ENCODE measurements at places on chromosomes 13 and 19. TPM values are rescaled to one million over a fixed set of nuclear protein-coding genes. Genes with fewer than 3 reads are reported as not detected.

LGALS7B gene
- total RNA-seq: not detected

COL4A2 gene
- total RNA-seq: 419 TPM

ANKLE1 gene
- total RNA-seq: 3.0 TPM

FGF22 gene
- total RNA-seq: 2.1 TPM

RDH8 gene
- total RNA-seq: not detected

CCDC194 gene
- not detected for total RNA-seq

AP1M2 gene
- not detected for total RNA-seq

IZUMO2 gene
- not detected for total RNA-seq

PGLYRP2 gene
- total RNA-seq: not detected

ZNF90 gene
- 1.4 TPM for total RNA-seq

DNA sequence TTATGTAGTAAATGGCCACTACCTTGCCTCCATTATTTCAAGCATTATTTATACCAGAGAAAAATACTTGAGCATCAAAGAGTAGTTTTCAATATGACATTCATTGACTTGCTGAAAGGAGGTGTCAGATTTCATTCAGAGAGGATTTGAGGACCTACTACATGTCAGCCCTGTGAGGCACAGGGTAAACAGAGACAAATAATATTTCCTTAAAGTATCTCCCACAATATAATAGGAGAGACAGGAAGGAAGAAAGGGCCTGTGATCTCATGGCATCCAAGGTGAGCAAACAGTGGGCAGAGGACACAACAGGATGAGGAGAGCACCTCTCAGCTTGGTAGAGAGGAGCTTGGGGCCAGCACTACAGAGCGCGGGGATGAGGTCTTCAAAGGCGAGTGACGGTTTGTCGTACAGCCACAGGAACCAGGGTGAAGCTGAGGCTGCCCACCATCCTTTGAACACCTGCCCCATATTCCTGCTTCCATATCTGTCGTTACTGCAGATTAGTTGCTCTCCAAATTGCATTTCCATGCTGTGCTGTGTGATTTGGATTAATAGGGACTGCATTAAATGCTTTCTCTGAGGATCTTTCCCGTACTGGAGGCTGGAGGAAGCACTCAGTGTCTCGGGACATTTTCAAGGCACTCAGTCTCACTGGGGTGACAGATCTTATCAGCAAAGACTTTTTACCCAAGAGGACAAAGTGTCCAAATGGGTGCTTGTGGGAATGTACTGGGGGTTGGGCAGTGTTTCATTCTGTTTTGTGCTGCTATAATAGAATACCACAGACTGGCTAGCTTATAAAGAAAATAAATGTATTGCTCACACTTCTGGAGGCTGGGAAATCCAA lies 59.2 kb downstream of the GJA3 start:
- no peak for DNase-seq
- H3K4me3 ChIP-seq: no peak overlapping the region
- H3K27ac ChIP-seq: no peak overlapping the region
- no peaks in the 10 kb centered on the region for H3K36me3 ChIP-seq
- H3K27me3 ChIP-seq: no peaks in the 10 kb centered on the region

- H3K27ac ChIP-seq: no peak overlapping the region
- no peak overlapping the region for H3K4me3 ChIP-seq
- DNase-seq: peak; percentile 86
- no peaks in the 10 kb centered on the region for H3K27me3 ChIP-seq
- no peaks in the 10 kb centered on the region for H3K36me3 ChIP-seq
- H3K4me1 ChIP-seq: no peaks in the 10 kb centered on the region
Measured at GRCh38 chr13:43180837-43181236, 157.5 kb downstream of the DNAJC15 start.

GRCh38 chr13:62305756-62306155 lies 890.1 kb upstream of the PCDH20 start:
- H3K4me3 ChIP-seq: no peak overlapping the region
- no peaks in the 10 kb centered on the region for H3K27me3 ChIP-seq
- H3K4me1 ChIP-seq: no peaks in the 10 kb centered on the region
- H3K27ac ChIP-seq: no peak overlapping the region
- H3K36me3 ChIP-seq: no peaks in the 10 kb centered on the region

GRCh38 chr19:40590464-40591265 lies 10.5 kb upstream of the LTBP4 start:
- H3K36me3 ChIP-seq: peaks cover 31% of the 10 kb centered on the region
- no peaks in the 10 kb centered on the region for H3K27me3 ChIP-seq
- H3K4me1 ChIP-seq: no peaks in the 10 kb centered on the region
- H3K27ac ChIP-seq: no peak overlapping the region
- H3K4me3 ChIP-seq: no peak overlapping the region

GRCh38 chr19:21202865-21203494 lies 61.1 kb downstream of the ZNF431 start:
- no peak overlapping the region for H3K4me3 ChIP-seq
- H3K27ac ChIP-seq: no peak overlapping the region
- H3K4me1 ChIP-seq: no peaks in the 10 kb centered on the region
- DNase-seq: no peak

GRCh38 chr19:39754544-39754943 lies 16.7 kb upstream of the CLC start:
- H3K4me3 ChIP-seq: no peak overlapping the region
- no peaks in the 10 kb centered on the region for H3K36me3 ChIP-seq
- no peak for DNase-seq
- H3K27ac ChIP-seq: no peak overlapping the region
- no peaks in the 10 kb centered on the region for H3K27me3 ChIP-seq

GRCh38 chr13:111422348-111422747 lies 101.9 kb downstream of the TEX29 start:
- DNase-seq: no peak
- no peak overlapping the region for H3K4me3 ChIP-seq
- no peaks in the 10 kb centered on the region for H3K36me3 ChIP-seq
- no peak overlapping the region for H3K27ac ChIP-seq
- peaks cover 29% of the 10 kb centered on the region for H3K27me3 ChIP-seq
- H3K4me1 ChIP-seq: no peaks in the 10 kb centered on the region

DNA sequence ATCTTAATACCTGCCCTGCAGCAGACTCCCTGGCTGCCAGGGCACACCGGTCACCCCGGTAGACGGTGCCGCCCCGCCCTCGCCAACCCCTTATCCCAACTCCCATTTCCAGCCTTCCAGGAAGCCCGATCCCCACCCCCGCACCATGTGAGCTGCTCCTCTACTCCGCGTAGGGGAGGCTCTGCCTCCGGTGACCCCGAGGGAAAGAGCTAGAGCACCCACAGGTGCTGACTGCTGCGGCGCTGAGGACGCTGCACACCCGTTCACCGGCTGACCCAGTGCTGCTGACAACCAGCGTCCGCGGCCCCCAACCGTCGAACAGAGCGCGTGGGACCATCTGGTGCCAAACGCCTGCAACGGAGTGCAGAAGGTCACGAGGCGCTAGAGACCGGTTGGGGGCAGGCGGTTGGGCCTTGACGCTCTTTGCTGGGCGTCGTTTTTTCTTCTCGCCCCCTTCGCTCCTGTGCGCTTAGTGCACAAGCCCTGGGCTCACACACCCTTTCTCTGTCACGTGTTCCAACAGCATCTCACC lies 59.6 kb upstream of the ZNF599 start:
- H3K4me3 ChIP-seq: no peak overlapping the region
- peaks cover 1% of the 10 kb centered on the region for H3K4me1 ChIP-seq
- no peak overlapping the region for H3K27ac ChIP-seq

DNA sequence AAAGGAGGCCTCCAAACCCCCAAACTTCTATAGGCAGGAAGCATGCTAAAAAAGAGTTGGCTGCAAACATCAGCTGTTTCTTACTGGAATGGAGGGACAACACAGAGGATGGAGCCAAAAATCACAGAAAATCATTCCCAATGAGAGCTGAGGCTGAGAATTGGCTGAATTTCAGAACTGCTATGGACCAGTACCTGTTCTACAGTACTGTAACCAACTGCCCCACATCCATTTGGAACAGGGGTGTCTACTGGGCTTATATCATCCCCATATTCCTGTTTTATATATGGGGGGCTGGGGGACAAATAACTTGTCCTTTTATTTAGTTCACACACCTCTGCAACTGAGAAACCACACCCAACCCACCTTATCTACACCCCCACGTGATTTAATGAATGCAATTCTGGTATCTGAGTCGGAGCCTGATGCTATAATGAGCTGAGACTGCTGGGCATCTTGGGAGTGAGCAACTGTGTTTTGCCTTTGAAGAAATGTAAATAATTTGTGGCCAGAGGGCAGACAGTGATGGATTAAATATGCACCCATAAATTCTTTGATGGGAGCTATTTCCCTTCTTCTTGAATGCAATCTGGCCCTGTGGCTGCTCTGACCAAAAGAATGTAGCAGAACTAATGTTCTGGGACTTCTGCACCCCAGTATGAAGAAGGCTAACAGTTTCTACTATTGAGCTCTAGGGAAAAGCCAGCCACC lies 82.6 kb downstream of the TBC1D4 start:
- peaks cover 18% of the 10 kb centered on the region for H3K4me1 ChIP-seq
- H3K4me3 ChIP-seq: no peak overlapping the region
- no peak for DNase-seq
- no peak overlapping the region for H3K27ac ChIP-seq
- H3K27me3 ChIP-seq: no peaks in the 10 kb centered on the region
- no peaks in the 10 kb centered on the region for H3K36me3 ChIP-seq

- H3K36me3 ChIP-seq: no peaks in the 10 kb centered on the region
- H3K4me3 ChIP-seq: no peak overlapping the region
- no peaks in the 10 kb centered on the region for H3K27me3 ChIP-seq
- H3K27ac ChIP-seq: no peak overlapping the region
- no peak for DNase-seq
Measured at GRCh38 chr13:90769387-90769786, 578.1 kb upstream of the MIR17HG start.

DNA sequence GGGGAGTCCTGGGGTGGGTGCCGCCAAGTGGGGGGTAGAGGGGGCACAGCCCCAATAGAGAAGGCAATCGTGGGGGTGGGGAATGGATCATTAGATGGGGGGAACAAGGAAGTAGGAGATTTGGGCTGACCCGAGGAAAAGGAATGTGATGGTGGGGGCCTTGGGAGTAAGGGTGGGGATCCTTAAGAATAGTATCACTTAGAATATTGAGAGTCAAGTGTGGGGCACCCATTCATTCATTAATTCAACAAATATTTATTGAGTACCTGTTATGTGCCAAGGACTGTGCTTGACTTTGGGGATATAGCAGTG lies 641 bp downstream of the PPP5C start:
- peak overlapping the region; percentile 82 for H3K27ac ChIP-seq

GRCh38 chr19:34350161-34350561 lies 14.8 kb upstream of the GPI start:
- no peaks in the 10 kb centered on the region for H3K27me3 ChIP-seq
- no peak overlapping the region for H3K27ac ChIP-seq
- no peak for DNase-seq
- H3K36me3 ChIP-seq: peaks cover 95% of the 10 kb centered on the region
- H3K4me3 ChIP-seq: no peak overlapping the region
- H3K4me1 ChIP-seq: no peaks in the 10 kb centered on the region

- no peak overlapping the region for H3K4me3 ChIP-seq
- peaks cover 42% of the 10 kb centered on the region for H3K36me3 ChIP-seq
- H3K27ac ChIP-seq: no peak overlapping the region
- H3K4me1 ChIP-seq: no peaks in the 10 kb centered on the region
- DNase-seq: no peak
Measured at GRCh38 chr13:75841905-75842304, 205.8 kb downstream of the LMO7 start.

GRCh38 chr19:13951799-13952153 lies 533 bp upstream of the DCAF15 start:
- no peaks in the 10 kb centered on the region for H3K27me3 ChIP-seq
- peak overlapping the region; percentile 93 for H3K4me3 ChIP-seq
- H3K27ac ChIP-seq: peak overlapping the region; percentile 86

All from esophagus muscularis mucosa (tissue), 4 donors.